Naive thymus-derived CD4-positive, alpha-beta T cell (primary cell): ENCODE measurements at places on chromosomes 16 and 17.

- no peak for DNase-seq
These were observed 289.0 kb downstream of the CEP112 start for GRCh38 chr17:65902831-65903522.

DNA sequence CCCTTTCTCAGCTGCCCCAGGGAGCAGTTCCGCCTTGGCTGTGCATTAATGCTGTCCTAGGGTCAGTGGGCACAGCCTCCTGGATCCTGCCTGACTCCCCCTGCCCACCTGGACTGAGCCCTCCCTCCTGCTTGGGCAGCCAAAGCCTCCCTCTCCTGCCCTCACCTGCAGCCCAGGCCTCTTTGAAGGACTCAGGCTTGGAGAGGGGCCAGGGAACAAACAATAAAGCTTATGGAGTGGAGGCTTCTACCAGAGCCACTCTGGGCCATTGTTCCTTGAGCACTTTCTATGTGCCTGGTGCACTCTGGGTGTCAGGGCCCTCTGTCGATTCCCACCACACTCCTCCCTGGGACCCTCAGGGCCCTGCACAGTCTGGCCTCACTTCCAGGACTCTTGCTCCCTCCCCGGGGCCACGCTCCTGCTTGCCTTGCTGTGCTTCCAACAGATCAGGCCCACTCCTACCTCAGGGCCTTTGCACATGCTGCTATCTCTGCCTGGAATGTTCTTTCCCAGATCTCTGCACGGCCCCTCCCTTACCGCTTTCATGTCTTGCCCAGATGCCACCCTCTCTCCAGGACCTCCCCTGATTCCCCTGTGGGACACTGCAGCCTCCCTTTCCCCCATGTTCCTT, 5.0 kb downstream of the KCNJ12 start:
- no peak for DNase-seq

- DNase-seq, result no peak
These were observed 6.4 kb upstream of the PRSS21 start for GRCh38 chr16:2810651-2811050.

- DNase-seq, result no peak
These were observed 25.4 kb downstream of the UBE2G1 start for GRCh38 chr17:4340914-4341615.

- DNase-seq, result no peak
These were observed 36.6 kb downstream of the MPRIP start for GRCh38 chr17:17078832-17079231.

DNA sequence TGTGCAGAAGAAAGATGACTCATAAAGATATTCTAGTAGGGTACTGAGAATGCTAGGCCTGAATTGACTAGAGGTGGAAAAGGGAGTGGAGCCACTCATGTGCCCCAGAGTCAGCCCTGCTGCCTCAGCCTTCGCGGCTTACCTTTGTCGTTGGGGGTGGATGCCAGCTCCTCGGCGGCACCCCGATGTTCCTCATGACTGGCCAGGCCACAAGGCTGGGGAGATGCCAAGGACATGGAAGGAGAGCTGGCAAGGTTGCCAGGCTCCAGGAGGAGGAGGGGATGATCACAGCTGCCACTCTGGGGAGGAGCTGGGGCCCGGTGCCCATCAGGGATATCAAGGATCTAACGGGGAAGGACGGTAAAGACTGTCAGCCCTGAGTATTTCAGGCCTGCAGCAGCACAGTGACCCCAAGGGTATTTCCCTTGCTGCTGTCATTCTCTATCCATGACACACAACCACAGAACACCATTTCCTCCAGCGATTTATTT, 9.7 kb upstream of the SLC35B1 start:
- DNase-seq, result no peak

DNA sequence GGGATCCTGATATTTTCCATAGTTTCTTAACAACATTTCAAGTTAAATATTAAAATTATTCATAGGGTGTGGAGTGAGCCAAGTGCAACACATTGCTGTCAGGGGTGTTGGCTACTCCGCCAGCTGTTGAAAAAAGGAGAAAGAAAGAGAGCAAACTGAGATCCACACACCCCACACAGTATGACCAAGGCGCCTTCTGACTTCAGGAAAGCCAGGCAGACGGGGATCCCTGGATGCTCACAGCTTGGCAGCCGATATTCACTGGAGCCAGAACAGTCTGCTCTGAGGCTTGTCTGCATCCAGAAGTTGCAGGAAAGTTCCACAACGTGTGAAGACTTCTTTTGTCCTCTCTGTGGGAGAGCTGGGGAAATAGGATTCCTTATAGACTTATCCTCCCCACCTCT, 9.3 kb downstream of the CHD9NB start:
- DNase-seq, result no peak

GRCh38 chr16:2008631-2009163, 924 bp downstream of the ZNF598 start:
- no peak for DNase-seq

- DNase-seq, result no peak
These were observed 41.9 kb upstream of the CDYL2 start for GRCh38 chr16:80846275-80846674.

DNA sequence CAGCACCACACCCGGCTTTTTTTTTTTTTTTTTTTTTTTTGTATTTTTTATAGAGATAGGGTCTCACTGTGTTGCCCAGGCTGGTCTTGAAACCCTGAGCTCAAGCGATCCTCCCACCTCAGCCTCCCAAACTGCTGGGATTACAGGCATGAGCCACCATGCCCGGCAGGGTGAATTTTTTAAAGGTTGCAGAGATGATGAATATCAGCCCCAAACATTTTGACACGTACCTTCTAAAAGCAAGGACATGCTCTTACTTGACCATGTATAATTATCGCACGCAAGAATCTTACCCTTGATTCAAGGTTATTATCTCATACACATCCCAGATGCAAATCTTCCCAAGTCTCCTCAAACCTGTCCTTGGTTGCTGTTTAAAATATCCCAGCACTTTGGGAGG, 4.3 kb upstream of the FOXC2 start:
- no peak for DNase-seq

DNA sequence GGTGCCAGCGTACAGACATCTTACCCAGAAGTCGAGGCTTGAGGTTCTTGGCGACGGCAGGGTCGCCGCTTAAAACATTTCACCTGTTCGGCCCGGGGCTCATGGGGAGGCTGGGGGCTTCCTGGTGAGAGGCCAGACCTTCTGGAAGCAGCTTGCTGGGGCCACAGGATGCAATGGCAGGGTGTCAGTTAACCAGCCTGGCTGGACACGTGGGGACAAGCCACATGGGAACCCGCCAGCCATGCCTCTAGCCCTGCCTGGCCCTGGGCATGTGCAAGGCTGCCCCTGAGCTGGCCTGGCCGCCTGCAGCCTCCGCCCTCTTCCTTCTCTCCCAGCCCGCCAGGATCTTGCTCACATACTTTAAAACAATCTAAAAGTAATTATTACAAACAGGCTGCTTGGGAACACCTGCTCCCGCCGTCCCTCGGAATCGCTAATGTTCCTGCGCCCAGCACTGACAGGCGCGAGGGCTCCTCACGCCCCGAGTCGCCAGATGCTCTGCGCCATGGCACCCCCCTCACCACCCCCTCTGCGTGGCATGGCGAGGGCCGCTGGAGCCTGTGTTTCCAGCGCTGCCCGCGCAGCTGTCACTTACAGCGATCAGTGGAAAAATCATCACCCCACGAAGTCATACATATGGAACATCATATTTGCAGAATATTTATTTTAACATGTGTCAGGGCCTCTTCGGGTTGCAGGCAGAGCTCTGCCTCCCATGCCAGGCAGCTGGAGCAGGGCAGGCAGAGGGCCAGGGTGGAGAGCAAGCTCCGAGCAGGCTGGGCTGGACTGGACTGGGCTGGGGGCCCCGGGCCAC, 188.7 kb upstream of the GSE1 start:
- DNase-seq, result no peak

DNA sequence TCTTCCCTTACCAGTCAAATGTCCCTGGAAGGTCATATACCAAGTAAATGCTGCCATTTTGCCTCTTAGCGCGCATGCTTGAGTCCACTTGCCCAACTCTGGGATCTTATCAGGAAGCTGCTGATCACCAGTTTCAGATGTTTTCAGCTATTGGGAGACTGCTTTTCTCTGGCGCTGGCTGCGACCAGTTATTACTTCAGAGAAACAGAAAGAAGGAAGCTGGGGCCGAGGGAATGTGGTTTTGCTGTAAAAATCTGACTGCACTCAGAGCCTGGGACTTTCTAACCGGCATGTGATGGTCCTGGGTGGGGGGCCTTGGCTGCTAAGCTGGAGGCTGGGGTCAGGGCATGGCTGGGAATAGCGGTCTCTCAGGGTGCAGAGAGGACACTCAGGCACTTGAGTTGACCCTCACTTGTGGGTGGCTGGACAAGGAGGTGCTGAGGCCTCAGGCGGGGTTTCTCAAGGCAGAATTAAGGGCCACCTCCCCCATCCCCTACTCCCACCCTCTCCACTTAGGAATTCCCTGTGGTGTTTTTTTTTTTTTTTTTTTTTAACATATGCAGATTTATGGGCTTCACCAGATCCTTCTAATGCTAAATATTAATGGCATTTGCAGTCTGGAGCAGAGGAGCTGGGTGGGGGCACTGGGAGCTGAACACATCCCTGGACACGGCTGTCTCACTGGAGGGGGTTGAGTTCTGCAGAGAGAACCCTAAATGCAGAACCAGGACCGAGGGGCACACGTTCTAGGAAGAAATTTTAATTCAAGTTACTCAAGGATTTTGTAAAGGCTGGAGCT, 145.8 kb downstream of the CYLD start:
- DNase-seq, result no peak

GRCh38 chr17:56699186-56699894, 105.8 kb downstream of the NOG start:
- DNase-seq, result no peak

DNA sequence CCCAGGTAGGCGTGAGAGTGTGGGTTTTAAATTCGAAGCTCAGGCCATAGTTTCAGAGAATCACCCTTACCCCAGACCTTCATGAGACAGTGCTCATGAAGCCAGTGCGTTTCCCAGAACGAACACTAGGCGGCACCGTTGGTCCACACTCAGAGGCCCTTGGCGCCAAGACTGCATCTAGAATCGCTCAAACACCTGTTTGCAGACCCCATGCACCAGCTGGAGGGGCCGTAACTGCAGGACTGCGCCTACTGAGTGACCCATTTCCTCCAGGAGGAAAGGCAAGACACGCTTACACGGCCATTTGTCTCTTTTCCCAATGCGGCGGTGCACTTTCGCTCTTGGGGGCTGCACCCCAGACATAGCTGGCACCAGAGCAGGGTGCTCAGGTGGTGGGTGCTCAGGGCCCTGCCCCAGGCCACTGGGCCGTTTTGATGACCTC, 34.0 kb downstream of the ADGRG5 start:
- peak; percentile 68 for DNase-seq

GRCh38 chr17:40015005-40015997, at the start of gene CSF3:
Gene CSF3, plus strand, starts transcription at chr17:40015440. Its CDS starts 35 bp downstream, at chr17:40015475.
- DNase-seq, result no peak

- no peak for DNase-seq
These were observed 178.6 kb downstream of the NTN1 start for GRCh38 chr17:9199571-9200551.

GRCh38 chr17:69060822-69061221, at the start of gene ABCA9:
Gene ABCA9, minus strand, starts transcription at chr17:69060927. Its CDS starts 9,801 bp downstream, at chr17:69051126.
- DNase-seq, result no peak

GRCh38 chr16:10619271-10619849, 39.0 kb upstream of the EMP2 start:
- no peak for DNase-seq

- DNase-seq, result peak; percentile 21
These were observed 3.8 kb upstream of the RNF157 start for GRCh38 chr17:76243826-76244679.

GRCh38 chr17:15250135-15250860, 14.8 kb downstream of the PMP22 start:
- no peak for DNase-seq

DNA sequence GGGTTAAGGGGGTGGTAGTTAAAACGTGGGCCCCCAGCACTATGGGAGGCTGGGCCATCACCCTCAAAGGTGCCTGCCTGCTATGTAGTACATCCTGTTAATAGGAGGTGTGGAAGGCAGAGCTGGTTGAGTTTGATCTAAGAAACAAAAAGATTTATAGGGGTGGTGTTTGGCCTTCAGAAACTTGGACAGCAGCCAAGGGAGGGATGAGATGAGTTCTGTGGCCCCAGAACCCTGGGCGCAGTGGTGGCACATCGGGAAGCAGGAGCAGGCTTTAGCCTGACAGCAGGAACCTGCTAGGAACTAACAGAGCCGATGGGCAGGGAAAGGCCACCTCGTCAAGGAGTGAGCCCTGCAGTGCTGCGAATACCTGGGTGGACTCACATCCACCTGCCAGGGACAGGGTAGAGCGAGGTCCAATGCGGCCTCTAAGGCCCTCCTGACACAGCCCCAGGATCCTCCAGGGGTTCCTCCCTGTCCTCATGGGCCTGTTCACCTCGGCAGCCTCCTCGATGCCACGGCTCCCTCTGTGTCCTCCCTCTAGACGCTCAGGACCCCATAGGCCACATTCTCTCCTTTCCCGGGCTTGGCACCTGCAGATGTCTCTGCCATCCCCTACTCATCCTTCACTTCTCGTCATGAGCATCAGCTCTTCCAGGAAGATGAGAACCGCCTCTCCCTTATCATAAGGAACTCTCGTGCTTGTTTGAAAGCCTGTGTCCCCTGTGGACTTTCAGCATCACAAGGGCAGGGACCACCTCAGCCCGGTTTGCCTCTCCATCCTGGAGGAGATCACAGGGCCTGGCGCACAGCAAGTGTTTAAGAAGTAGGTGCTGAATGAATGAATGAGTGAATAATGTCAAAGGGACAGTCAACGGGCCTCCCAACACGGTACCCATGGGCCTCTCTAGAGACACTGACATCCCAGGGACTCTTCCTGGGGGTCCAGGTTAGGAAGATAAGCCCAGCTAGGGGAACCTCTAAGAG, 103.5 kb upstream of the TNRC6C start:
- no peak for DNase-seq

DNA sequence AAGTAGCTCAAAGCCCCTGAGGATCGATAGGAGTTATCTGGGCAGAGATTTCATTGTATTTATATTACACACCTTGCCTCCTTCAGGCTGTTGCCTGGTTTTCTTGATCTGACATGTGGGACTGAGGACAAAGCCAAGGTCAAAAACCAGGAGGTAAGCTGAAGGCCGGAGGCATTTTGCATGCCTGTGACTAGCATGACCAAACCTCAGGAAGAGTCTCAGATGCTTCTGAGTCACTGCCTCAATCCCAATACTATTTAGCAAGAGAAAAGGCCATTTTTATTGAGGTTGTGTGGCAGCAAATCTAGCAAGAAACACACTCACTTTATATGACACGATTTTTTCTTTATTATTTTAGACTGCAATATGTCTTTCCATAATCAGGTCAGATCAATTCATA, 968.1 kb downstream of the CDH11 start:
- DNase-seq, result no peak

GRCh38 chr17:19670908-19671307, 22.4 kb downstream of the ALDH3A2 start:
- DNase-seq, result no peak

DNA sequence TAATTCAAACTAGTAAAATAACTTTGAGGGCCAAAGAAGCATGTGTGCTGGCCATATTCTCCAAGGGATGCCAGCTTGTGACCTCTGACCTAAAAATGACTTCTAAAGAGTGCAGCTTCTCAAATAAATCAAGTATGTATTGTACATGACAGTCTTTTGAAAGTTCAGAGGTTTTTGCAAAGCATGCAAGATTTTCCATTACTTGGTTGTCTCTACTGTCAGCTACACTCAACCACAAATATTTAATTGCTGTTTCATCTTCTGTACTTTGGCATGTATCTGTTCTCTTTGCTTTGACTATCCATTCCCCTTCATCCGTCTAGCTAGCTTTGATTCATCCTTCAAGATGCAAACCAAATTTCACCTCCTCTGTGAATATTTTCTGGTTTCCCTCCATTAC, 121.9 kb upstream of the HS3ST2 start:
- DNase-seq, result no peak

- DNase-seq, result no peak
These were observed 132.9 kb downstream of the USP31 start for GRCh38 chr16:23016368-23016767.
